ENCODE measurements at places on chromosomes 2 and 18.

DNA sequence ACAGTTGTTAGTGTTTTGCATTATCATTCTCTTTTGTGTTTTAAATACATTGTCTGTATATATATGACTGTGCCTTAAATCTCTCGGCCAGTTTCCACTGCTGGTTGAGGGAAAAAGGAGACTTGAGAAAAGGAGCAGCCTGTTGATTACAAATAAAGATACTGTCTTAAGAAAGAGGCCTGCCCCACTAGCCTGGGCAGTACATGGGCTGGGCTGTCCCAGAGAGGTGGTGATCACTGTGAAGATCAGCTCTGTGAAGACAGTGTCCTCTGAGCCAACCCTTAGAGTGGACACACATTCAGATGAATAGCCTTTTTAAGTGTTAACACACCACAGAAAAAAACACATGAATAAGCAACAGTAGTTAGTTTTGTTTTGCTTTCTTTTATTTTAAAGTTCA is 10.0 kb upstream of the OTX1 start:
- DNase-seq = no peak

- DNase-seq = peak; percentile 51
Observed at GRCh38 chr2:26847655-26848335, at the start of gene DPYSL5. DPYSL5 (plus strand) TSS chr2:26848132; CDS start chr2:26898500, 50,368 bp downstream.

- no peak for DNase-seq
Observed at GRCh38 chr2:1598800-1599199, 145.5 kb downstream of the PXDN start.

- DNase-seq = no peak
Observed at GRCh38 chr2:54524226-54524991, 68.3 kb downstream of the SPTBN1 start.

DNA sequence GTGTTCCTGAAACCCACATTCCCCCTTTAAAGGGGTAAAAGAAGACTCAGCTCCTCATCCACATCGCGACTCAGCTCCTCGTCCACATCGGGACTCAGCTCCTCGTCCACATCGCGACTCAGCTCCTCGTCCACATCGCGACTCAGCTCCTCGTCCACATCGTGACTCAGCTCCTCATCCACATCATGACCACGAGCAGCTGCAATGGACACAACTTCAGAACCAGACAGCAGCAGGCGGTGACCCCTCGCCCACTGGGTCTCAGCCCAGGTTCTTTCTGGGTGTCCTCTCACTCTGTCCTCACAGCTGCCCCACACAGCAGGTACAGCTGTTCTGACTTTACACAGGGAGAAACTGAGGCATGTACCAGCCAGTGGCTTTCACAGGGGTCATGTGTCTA is 163.5 kb upstream of the SALL3 start:
- DNase-seq = no peak
